ENCODE measurements at places on chromosomes 6 and 20. TPM values are rescaled to one million over a fixed set of nuclear protein-coding genes. Genes with fewer than 3 reads are reported as not detected.
A peak's percentile ranks its signal among the peaks of the same experiment; 100 is the strongest.

DNA sequence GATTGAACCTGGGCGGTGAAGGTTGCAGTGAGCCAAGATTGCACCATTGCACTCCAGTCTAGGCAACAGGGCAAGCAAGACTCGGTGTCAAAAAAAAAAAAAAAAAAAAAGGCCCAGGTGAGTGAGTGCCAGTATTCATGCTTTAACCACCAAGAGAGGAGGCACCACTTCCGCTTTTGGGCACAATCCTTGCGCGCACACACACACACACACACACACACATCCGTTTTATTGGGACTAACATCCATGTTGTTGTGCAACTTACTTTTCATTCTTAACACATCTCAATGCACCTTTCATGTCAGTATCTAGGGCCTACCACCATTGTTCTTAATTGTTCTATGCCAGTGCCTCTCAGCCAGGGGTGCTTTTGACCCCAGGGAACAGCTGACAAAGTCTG is 263.0 kb downstream of the CDC5L start:
- no peaks in the 10 kb centered on the region for H3K27me3 ChIP-seq
- DNase-seq, result no peak
- no peaks in the 10 kb centered on the region for H3K36me3 ChIP-seq
- H3K4me3 ChIP-seq, result no peak overlapping the region
- no peak overlapping the region for H3K27ac ChIP-seq

- DNase-seq, result no peak
- H3K36me3 ChIP-seq, result no peaks in the 10 kb centered on the region
- no peaks in the 10 kb centered on the region for H3K27me3 ChIP-seq
- H3K27ac ChIP-seq, result no peak overlapping the region
- no peak overlapping the region for H3K4me3 ChIP-seq
- H3K4me1 ChIP-seq, result no peaks in the 10 kb centered on the region
These were observed 65.2 kb upstream of the ADGRF4 start for GRCh38 chr6:47633141-47633540.

DNA sequence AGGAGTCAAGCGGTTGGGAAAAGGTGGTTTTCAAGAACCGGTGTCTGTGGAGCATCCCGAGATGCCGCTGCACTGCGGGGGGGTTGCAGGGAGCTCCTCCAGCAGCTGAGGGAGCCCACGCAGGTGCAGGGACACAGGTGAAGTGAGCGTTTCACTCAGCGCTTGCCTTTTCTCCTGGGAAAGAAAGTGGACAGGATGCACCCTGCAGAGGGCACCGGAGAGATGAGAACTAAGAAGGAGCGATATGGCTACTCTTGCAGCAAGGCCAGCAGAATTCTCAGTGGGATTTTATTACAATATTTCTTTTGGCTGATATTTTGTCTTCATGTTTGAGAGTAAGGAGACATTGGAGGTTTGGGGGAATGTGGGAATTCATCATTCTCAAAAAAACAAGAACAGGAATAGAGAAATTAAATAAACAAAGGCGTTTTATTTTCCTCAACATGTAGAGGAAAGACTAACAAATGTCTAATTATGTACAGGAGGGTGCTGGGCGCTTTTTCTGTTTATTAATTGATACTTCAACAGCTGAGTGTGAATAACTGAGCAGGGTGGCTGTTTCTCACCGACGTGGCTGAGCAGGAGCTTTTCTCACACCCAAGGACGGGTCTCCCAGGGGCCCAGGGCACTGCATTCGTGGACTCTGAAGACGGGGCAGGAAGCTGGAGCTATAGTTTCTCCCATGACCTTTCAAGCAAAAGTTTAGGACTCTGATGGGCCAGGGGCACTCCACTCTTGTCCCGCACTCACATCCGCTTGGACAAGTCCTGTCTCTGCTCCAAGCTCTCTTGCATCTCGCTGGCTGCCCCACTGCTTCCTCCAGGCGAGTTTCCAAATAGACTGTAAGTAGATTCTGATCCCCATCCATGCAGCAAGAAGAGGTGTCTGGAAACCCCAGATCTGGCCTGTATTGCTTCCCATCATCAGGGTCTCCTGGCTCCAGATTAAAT is 176.1 kb downstream of the SMOC2 start:
- no peak overlapping the region for H3K4me3 ChIP-seq
- peak; percentile 44 for DNase-seq
- peaks cover 14% of the 10 kb centered on the region for H3K36me3 ChIP-seq
- no peak overlapping the region for H3K27ac ChIP-seq
- no peaks in the 10 kb centered on the region for H3K4me1 ChIP-seq

DNA sequence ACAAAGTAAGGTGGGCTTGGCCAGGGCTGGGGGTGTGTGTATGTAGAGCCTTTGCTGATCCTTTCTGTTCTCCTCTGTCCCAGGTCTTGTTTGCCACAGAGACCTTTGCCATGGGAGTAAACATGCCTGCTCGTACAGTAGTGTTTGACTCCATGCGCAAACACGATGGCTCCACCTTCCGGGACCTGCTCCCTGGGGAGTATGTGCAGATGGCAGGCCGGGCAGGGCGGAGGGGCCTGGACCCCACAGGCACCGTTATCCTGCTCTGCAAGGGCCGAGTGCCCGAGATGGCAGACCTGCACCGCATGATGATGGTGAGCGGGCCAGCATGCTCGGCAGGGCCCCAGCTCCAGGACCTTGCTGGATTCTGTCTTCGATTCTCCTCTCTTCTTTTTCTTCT is 6.2 kb downstream of the DXO start:
- H3K27me3 ChIP-seq, result no peaks in the 10 kb centered on the region
- no peaks in the 10 kb centered on the region for H3K4me1 ChIP-seq
- no peak for DNase-seq

DNA sequence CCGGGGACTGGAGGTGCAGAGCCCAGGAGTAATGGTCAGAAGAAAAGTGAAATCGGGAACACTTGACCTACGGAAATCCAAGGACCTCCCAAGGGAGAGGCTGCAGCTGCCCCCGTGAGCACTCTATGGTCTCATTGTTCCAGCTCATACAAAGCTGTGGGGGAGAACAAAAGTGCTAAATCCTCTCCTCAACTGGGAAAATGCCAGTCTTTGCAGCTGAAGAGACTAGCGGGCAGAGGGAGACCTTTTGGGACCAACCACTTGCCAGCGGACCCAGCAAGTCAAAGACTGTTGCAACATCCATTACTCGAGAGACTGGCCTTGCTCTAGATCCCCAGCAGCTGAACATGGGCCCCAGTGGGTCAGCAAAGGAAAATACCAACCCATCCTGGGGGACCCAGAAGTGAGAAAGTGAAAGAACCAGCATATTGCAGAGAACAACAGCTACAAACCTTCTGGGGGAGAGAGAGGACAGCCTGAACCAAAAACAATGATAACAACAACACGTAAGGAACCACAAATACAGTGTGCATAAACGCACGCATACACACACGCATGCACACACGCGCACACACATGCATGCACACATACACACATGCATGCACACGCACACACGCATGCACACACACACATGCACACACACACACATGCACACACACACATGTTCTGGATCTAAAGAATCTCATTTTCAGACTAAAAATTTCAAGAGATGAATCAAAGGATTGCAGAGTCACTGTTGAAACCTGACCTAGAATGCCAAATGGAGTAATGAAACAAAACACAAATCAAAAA is 24.7 kb upstream of the ELMO2 start:
- peaks cover 2% of the 10 kb centered on the region for H3K36me3 ChIP-seq
- DNase-seq, result no peak
- H3K27me3 ChIP-seq, result no peaks in the 10 kb centered on the region
- no peaks in the 10 kb centered on the region for H3K4me1 ChIP-seq
- no peak overlapping the region for H3K27ac ChIP-seq

- H3K36me3 ChIP-seq, result no peaks in the 10 kb centered on the region
- no peak overlapping the region for H3K27ac ChIP-seq
- peak overlapping the region; percentile 92 for H3K4me3 ChIP-seq
- peak; percentile 53 for DNase-seq
- no peaks in the 10 kb centered on the region for H3K4me1 ChIP-seq
These were observed 700 bp downstream of the GFOD1 start for GRCh38 chr6:13486679-13487121.

- peaks cover 33% of the 10 kb centered on the region for H3K27me3 ChIP-seq
- H3K27ac ChIP-seq, result no peak overlapping the region
- no peak overlapping the region for H3K4me3 ChIP-seq
- no peak for DNase-seq
- H3K4me1 ChIP-seq, result no peaks in the 10 kb centered on the region
These were observed 3.2 kb downstream of the IRF4 start for GRCh38 chr6:394641-395289.

- H3K27ac ChIP-seq, result no peak overlapping the region
- no peaks in the 10 kb centered on the region for H3K27me3 ChIP-seq
- H3K4me1 ChIP-seq, result no peaks in the 10 kb centered on the region
- no peak for DNase-seq
- no peaks in the 10 kb centered on the region for H3K36me3 ChIP-seq
These were observed 1.4 kb downstream of the PHACTR1 start for GRCh38 chr6:12718015-12718414.

DNA sequence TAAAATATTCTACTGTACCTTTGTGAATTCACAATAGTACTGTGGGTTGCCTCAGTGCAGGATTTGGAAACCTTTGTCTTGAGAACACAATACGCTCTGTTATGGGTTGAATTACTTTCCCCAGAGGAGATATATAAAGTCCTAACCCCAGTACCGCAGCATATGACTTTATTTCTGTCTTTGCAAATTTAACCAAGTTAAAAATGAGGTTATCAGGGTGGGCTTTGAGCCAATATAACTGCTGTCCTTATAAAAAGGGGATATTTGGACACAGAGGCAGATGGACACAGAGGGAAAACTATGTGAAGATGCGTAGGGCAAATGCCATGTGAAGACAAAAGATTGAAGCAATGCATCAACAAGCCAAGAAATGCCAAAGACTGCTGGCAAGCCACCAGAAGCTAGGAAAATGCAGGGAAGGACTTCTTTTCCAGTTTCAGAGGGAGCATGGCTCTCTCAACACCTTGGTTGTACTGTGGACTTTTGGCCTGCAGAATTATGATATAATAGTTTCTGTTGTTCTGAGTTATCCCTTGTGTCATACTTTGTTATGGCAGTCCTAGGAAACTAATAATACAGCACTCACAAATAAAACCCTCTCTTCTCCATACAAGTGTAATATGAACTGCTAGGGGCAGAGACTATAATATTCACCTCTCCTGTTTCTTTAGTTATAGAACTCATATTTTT is 292.6 kb upstream of the SPTLC3 start:
- DNase-seq, result no peak
- no peaks in the 10 kb centered on the region for H3K27me3 ChIP-seq
- no peak overlapping the region for H3K27ac ChIP-seq
- peaks cover 5% of the 10 kb centered on the region for H3K4me1 ChIP-seq
- no peak overlapping the region for H3K4me3 ChIP-seq
- 0 out of 2 replicates have a peak, but pooled peaks cover 4% of the 10 kb centered on the region for H3K36me3 ChIP-seq

- no peaks in the 10 kb centered on the region for H3K36me3 ChIP-seq
- peak; percentile 69 for DNase-seq
- H3K27ac ChIP-seq, result no peak overlapping the region
- peaks cover 1% of the 10 kb centered on the region for H3K27me3 ChIP-seq
- H3K4me3 ChIP-seq, result peak overlapping the region; percentile 87
These were observed 23.7 kb downstream of the POM121L2 start for GRCh38 chr6:27288136-27289044.

DNA sequence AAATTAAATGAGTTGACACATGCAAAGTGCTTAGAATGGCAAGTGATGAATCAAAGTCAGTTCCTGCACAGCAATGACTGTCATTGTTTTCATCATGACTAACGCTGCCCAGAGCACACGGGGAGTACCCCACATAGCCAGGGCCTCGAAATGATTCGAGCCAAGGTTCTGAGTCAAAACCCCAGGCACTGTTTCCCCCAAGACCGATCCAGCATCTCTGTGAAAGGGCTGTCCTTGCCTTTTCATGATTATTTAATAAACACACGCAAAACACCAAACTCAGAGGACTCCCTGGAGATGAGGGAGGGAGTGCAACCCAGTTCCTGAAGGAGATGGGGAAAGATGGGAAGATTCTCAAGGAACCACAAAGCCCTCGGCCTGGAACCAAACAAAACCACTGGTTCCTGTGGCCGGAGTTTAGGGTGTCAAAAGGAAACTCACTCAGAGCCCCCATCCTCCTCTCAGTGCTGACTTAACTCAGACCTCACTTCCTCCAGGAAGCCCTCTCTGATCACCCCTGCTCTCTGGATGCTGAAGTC is 3.8 kb downstream of the PREX1 start:
- no peaks in the 10 kb centered on the region for H3K36me3 ChIP-seq
- no peak overlapping the region for H3K4me3 ChIP-seq
- DNase-seq, result no peak
- H3K4me1 ChIP-seq, result no peaks in the 10 kb centered on the region
- H3K27me3 ChIP-seq, result peaks cover 13% of the 10 kb centered on the region

DNA sequence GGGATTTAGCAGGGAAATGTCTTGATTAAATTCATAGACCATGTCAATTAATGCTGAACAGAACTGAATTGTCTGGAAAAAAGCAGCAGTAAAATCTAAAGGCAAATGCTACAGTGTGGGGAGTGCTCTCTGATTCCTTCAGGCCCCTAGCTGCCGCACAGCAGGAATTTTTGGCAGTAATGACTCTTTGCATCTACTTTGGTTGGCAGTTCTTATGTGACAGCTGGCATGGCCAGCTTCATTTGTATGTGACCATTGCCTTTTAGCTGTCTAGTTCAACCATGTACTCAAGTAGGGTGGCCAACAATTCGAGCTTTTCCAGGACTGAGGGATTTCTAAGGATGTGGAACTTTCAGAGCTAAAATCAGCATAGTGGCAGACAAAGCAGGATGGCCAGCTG is 499.1 kb upstream of the MAN1A1 start:
- H3K4me1 ChIP-seq, result no peaks in the 10 kb centered on the region
- no peaks in the 10 kb centered on the region for H3K27me3 ChIP-seq
- H3K36me3 ChIP-seq, result no peaks in the 10 kb centered on the region
- no peak overlapping the region for H3K27ac ChIP-seq
- no peak overlapping the region for H3K4me3 ChIP-seq
- DNase-seq, result no peak

HUS1B gene
- 0.96 TPM for total RNA-seq

All from H9 (cell line).